ENCODE measurements at places on chromosomes 6 and 20.

GRCh38 chr20:24052599-24053275, 64.2 kb upstream of the GGTLC1 start:
- no peak for DNase-seq
- H3K27ac ChIP-seq = no peak overlapping the region
- H3K4me3 ChIP-seq = no peak overlapping the region
- H3K27me3 ChIP-seq = no peaks in the 10 kb centered on the region
- no peaks in the 10 kb centered on the region for H3K36me3 ChIP-seq

GRCh38 chr6:24919056-24919892, 16.5 kb downstream of the RIPOR2 start:
- no peaks in the 10 kb centered on the region for H3K27me3 ChIP-seq
- no peak for DNase-seq
- peak overlapping the region; percentile 71 for H3K4me3 ChIP-seq
- H3K36me3 ChIP-seq = no peaks in the 10 kb centered on the region
- peak overlapping the region; percentile 83 for H3K27ac ChIP-seq

GRCh38 chr6:64838726-64839125, 868.3 kb downstream of the EYS start:
- no peaks in the 10 kb centered on the region for H3K4me1 ChIP-seq
- no peaks in the 10 kb centered on the region for H3K36me3 ChIP-seq
- no peak for DNase-seq

DNA sequence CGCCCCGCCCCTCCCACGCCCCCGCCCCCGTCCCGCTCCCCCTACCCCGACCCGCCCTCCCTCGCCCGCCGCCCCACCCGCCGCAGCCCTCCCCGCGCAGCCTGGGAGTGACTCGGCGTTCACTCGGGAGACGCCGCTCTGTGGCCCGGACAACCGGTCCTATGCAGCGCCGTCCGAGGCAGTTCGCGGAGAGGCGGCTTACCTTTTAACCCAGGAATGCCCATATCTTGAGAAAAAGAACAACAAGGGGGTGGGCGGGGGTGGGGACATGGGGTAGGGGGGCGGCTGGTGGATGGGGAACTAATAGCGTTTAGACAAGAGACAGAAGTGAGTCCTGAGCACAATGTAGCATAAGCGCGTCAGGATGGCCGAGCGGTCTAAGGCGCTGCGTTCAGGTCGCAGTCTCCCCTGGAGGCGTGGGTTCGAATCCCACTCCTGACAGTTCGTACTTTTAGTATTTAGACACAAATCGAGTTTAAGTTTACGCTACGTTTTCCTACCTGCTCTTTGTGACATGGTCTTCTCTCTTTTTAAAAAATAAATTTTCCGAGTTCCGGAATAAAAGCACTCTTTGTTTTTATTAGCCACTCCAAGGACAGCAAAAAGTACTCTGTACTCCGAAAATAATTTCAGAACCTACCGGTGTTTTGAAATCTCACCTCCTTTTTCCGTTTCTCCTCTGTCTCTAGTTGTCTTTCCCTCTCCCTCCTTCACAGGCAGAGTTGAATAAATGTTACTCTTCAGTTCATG, 17.1 kb upstream of the HMGN4 start:
- peaks cover 28% of the 10 kb centered on the region for H3K4me1 ChIP-seq
- DNase-seq = peak; percentile 80
- peaks cover 7% of the 10 kb centered on the region for H3K27me3 ChIP-seq
- peaks cover 9% of the 10 kb centered on the region for H3K36me3 ChIP-seq

GRCh38 chr6:43269273-43270007, 26.2 kb downstream of the TTBK1 start:
- H3K4me3 ChIP-seq = peak overlapping the region; percentile 77
- DNase-seq = peak; percentile 26
- H3K27me3 ChIP-seq = peaks cover 5% of the 10 kb centered on the region
- no peaks in the 10 kb centered on the region for H3K36me3 ChIP-seq
- H3K27ac ChIP-seq = peak overlapping the region; percentile 62

GRCh38 chr6:35703554-35703953, 14.8 kb upstream of the FKBP5 start:
- no peaks in the 10 kb centered on the region for H3K36me3 ChIP-seq
- no peak for DNase-seq
- no peak overlapping the region for H3K4me3 ChIP-seq
- H3K4me1 ChIP-seq = no peaks in the 10 kb centered on the region
- H3K27ac ChIP-seq = no peak overlapping the region
- H3K27me3 ChIP-seq = no peaks in the 10 kb centered on the region

Data from stimulated activated naive B cell treated with anti-CD40 and anti-IgM and Interleukin-4, amounts not matched to agents 10 μg/mL and 1 μg/mL and 100 μg/mL, for 72 hours (primary cell).